ENCODE measurements at places on chromosomes 2 and 18.

- no peak for DNase-seq
Measured at GRCh38 chr2:8819194-8819593, 18.2 kb downstream of the KIDINS220 start.

- no peak for DNase-seq
Measured at GRCh38 chr2:138779781-138780445, at the start of gene NXPH2. NXPH2 (minus strand) TSS chr2:138780390; CDS start chr2:138780241, 149 bp downstream.

DNA sequence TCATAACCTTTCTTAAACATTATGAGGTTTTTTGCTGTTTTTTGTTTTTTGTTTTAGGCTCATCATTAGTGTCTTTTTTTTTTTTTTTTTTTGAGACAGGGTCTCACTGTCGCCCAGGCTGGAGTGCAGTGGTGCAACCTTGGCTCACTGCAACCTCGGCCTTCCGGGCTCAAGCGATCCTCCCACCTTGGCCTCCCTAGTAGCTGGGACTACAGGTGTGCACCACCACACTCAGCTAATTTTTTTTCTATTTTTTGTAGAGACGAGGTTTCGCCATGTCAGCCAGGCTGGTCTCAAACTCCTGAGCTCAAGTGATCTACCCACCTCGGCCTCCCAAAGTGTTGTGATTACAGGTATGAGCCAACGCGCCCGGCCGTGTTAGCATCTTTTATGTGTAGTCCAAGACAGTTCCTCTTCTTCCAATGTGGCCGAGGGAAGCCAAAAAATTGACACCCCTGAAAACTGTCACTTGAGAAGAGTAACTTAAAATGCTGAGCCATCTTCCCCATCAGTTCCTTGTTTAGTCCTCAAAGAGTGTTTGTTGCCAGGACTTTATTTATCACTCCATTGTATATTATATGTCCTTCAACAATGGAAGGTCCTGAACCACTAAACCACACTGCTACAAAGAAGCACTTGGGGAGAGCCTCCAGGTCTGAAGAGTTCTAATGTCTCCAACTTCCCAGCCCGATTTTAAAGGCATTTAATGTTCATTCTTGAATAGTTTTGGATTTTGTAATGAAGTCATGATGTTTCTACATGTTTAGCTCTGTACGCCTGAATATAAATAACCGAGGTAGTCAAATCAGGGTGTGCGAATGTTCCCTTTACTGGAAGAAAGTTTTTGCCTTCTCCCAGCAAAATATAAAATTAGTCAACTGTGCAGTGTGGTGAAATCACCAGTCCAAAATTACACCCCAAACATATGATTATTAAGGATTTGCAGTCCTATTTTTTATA is 26.4 kb downstream of the ZNF516 start:
- no peak for DNase-seq

GRCh38 chr2:10083046-10083445 is 2.8 kb upstream of the CYS1 start:
- DNase-seq: no peak

GRCh38 chr2:28152585-28153280 is 239.9 kb upstream of the FOSL2 start:
- DNase-seq: no peak

- DNase-seq: no peak
Measured at GRCh38 chr2:3387011-3387410, 7.5 kb downstream of the TRAPPC12 start.

Measured in MM.1S (cell line).